Cortex of kidney (tissue), 1 donor: ENCODE measurements at places on chromosomes 4 and X.

DNA sequence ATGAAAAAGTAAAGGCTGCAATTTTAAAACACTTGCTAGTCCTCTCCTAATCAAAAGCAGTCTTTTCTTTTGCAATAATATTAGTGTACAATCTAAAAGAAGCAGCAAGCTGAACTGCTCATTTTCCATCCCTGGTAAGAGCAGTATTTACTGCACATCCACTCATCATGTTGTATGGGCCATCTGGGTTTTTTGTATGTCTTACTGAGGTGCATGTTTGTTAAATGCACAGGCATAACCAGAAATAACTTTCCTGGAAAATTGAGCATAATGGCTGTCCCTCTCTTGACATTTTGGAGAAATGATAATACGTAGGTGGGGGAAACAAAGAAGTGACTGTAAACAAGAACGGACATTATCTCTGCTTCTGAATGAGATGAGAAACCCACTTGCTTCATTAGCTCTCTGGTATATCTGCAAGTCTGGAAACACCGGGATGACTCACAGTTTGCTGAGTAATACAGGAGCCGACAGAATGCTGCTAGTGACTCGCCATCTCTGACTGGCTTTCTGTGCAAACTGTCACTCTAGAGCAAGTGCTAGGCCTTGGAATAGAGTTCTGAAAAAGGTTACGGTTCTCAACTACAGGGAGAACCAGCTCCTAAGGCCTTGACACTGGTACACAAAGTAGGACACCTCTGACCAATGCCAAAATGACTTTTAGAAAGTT lies 85.7 kb upstream of the MTM1 start:
- no peak for DNase-seq

DNA sequence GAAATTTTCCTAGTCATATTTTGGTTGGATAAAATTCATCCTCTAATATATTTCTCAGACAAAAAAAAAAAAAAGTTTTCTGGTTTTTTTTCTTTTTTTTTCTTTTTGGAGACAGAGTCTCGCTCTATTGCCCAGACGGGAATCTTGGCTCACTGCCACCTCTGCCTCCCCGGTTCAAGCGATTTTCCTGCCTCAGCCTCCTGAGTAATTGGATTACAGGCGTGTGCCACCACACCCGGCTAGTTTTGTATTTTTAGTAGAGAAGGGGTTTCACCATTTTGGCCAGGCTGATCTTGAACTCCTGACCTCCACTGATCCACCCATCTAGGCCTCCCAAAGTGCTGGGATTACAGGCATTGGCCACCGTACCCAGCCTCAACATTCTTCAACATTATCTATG lies 432.7 kb upstream of the PABPC4L start:
- DNase-seq: no peak

GRCh38 chr4:211033-211511 lies 86.8 kb downstream of the ZNF718 start:
- DNase-seq: no peak

- no peak for DNase-seq
These were observed 10.0 kb upstream of the APELA start for GRCh38 chr4:164866817-164867490.

GRCh38 chr4:181599134-181599533 lies 644.1 kb upstream of the TENM3 start:
- DNase-seq: no peak

DNA sequence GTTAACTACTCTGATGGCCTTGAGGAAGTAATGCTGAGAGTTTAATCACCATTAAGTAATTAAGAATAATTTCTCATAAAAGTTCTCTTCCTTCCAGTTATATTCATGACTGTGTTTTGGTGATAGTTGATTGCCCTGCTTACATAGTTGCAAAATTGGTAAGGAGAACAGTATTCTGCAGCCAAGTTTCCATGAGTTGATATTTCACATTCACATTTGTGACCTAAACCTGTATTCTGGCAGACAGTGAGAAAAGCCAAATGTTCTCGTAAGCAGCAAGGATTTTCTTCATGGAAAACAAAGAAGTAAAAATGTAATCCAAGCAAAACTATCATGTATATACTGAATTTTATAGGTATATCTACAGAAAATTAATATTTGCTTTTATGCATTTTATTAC lies 187.8 kb upstream of the NUDT6 start:
- no peak for DNase-seq

- no peak for DNase-seq
These were observed 11.4 kb upstream of the GPR34 start for GRCh38 chrX:41677183-41678060.

GRCh38 chr4:118273642-118274041 lies 79.2 kb downstream of the PRSS12 start:
- DNase-seq: no peak

- DNase-seq: no peak
These were observed 552 bp downstream of the TCEAL9 start for GRCh38 chrX:103356858-103357257.

GRCh38 chrX:132092439-132093065 lies 35.3 kb downstream of the FRMD7 start:
- no peak for DNase-seq

GRCh38 chrX:150087612-150088011 lies 149.3 kb upstream of the EOLA2 start:
- no peak for DNase-seq

- no peak for DNase-seq
These were observed 48.6 kb upstream of the GYPA start for GRCh38 chr4:144189121-144189520.

GRCh38 chr4:22072240-22072639 lies 123.7 kb upstream of the KCNIP4 start:
- no peak for DNase-seq

DNA sequence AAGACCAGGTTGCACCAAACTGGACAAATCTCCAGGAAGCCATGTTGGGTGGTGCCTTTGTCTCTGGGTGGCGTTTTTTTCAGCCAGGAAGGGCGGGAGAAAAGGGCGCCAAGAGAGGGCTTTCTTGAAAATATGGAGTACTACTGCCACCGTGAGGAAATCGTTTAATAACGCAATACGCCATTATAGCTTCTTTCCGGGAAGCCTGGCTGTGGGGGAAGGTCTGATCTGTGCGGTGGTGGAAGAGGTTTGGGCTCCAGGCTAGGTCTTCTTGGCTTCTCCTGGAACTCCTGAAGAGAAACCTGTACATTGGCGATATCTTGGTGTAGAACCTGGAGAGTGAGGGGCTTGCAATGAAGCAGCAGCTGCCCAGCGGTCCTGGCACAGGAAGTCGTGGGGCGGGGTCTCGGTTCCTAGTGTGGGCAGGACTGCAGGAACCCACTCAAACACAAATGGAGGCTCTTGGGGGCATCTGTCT lies 202.7 kb downstream of the OR13H1 start:
- no peak for DNase-seq

GRCh38 chr4:139630991-139631390 lies 34.6 kb upstream of the MGST2 start:
- no peak for DNase-seq

- no peak for DNase-seq
These were observed 357.2 kb upstream of the GATB start for GRCh38 chr4:152117933-152118507.

GRCh38 chrX:7606039-7606652 lies 236.8 kb upstream of the VCX start:
- DNase-seq: no peak

- no peak for DNase-seq
These were observed 493.7 kb downstream of the MAGEE1 start for GRCh38 chrX:76921176-76921575.

GRCh38 chr4:79597266-79597665 lies 189.2 kb upstream of the GK2 start:
- DNase-seq: no peak

GRCh38 chr4:26069218-26069617 lies 155.2 kb downstream of the SMIM20 start:
- DNase-seq: no peak

DNA sequence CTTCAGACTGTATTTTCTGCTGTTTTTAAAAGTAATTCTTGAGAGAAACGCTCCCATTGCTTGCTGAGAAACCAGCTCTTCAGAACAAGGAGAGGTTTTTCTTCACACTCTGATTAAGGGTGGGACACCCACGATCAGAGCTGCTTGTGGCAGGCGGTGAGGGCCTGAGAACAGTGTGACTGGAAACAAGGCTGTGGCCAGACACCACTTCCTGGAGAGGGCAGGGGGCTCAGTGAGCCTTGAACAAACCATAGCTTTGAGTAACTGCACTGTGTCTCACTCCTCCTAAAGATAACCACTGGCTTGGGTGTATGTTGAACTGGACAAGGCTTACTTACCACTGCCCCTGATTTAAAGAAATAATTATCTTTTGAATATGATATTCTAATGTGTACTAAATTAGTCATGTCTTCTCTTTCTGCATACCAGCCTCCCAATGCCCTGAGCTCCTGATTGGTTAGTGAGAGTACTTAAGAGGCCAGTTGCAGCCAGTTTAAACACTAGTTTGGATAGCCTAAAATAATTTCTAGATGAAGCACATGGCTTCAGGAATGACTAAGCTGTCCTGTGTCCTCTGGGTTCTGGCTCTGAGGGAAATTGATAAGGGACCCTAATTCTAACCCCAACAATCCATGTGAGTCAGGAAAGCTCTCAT lies 3.7 kb upstream of the GPR82 start:
- no peak for DNase-seq

DNA sequence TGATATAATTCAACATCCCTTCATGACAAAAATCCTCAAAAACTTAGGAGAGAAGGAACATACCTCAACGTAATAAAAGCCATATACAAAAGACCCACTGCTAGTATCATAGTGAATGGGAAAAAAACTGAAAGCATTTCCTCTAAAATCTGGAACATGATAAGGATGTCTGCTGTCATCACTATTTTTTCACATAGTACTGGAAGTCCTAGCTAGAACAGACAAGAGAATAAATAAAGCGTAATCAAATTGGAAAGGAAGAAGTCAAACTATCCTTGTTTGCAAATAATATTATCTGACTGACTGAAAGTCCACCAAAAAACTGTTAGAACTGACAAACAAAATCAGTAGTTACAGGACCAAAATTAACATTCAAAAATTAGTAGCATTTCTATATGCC lies 985.4 kb upstream of the AGA start:
- no peak for DNase-seq

GRCh38 chr4:90039122-90039521 lies 88.1 kb upstream of the CCSER1 start:
- DNase-seq: no peak

DNA sequence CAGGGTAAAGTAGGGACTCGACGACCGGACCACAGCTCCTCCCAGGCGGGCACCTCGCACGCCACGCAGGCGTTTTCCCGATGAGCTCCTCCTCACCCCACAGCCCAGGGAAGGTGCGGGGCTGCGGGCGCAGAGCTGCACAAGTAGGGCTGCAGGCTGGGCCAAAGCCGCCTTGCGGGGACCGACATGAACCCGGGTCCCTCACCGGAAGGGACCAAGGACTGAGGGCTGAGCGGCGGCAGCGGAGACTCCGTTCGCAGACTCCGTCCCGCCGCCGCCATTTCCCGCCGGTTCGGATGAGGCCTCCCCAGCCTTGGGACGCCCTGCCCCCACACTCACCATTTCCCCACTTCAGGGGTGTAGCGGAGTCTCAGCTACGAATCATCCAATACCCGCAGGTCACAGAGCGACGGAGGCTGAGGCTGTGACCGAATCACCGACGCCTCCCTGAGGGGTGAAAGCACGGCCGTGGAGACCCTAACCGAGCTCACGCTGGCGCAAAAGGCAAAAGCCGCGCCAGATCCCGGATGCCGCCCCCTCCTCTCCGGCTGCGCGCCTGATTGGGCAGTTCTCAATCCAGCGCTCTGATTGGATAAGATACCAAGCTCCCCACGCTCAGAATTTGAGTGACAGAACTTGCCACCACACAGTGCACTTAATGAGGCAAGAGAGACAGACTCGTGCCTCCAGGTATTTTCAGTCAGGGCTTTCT lies at the start of gene ZNF732:
Gene ZNF732, minus strand, starts transcription at position 506 of the 712 bp plus-strand sequence. Its CDS starts 164 bp downstream, at position 342.
- DNase-seq: no peak

DNA sequence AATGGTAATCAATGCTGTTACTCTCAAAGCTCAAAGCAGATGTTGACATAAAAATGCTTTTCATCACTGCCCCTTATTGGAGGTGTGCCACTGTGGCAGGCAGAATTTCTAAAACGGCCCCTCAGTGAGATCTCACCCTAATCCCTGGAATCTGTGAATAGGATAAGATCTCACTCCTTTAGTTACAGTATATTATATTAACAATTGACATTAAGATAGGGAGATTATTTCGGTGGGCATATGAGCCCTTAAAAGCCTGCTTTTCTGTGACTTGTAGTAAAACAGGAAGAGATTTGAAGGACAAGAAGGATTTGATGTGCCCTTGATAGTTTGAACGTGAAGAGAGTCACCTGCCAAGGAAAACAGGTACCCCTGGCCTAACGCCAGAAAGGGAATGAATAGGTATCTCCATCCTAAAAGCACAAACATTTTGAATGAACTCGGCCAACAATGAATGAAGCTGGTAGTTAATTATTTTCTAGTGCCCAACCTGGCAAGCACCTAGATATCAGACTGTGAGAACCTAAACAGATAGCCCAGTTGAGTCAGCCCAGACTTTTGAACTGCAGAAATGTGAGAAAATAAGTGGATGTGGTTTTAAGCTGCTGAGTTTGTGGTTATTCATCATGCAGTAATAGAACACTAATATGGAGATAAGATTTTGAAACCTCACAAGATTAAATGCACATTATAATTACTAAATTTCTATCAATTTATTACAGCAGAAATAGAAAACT lies 881.6 kb downstream of the PCDH18 start:
- no peak for DNase-seq

DNA sequence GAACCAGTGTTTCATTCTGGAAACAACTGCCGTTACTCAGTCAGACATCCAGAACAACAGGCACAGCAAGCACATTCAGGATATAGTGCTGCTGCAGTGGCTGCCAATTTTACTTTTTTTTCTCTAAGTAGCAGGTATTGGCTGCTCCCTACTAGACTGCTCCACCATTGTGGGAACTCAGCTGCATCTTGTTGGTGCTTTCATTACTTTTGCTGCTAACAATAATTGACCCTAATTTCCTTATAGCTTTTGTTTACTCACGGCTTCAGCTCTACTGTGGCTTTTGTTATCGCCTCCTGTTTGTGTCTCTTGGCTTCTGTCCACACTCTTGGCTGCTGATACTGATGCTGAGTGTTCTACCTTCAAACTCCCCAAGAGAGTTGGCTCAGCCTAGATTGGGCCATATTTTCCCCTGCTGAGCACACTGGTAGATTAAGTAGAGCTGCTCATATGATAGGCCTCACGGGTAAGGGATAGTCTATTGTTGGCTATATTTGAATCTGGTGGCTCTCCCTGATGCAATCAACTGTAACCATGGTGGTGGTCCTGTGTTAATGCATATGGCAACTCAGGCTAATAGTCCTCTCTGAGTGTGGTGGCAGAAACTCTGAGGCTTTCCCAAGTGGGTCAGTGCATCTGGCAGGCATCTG lies 44.5 kb upstream of the IL2 start:
- DNase-seq: no peak

- no peak for DNase-seq
These were observed 131.2 kb upstream of the GPC4 start for GRCh38 chrX:133546441-133546840.
